Heart left ventricle (tissue), 16 donors: ENCODE measurements at places on chromosomes 11 and 22.

DNA sequence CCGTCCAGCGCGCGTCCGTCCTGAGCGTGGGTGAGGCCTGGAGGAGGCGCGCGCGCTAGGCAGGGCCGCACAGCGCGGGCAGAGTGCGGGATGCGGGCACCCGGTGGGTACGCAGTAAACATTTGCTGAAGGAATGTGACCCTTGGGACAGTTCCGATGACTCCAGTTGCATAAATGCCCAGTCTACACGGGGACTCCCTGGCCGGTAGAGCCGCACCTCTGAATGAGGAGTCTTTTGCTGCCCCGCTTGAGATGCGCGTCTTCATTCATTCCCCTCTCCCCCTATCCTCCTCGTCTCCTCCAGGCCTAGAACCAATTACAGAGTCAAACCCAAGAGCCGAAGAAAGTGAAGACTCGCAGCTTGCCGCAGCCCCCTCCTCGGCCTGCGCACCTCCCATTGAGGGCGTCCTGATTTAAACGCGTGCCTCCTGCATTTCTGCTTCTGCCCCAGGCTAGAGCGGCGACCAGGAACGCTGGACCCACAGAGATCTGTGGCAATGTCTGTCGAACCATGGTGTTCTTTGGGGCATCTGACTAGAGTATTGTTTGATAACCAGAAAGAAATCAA, 729 bp upstream of the CHKB start:
- no peak for DNase-seq

DNA sequence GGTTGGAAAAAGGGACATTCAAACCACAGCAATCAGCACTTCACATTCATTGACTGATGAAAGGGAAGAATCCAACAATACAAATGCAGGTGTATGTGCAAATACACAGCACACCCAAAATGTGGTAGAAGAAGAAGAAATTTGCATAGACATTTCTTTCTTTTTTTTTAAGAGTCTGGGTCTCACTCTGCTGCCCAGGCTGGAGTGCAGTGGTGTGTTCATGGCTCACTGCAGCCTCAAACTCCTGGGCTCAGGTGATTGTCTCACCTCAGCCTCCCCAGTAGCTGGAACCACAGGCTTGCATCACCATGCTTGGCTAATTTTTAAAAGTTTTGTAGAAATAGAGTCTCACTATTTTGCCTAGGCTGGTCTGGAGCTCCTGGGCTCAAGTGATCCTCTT, 21.9 kb downstream of the CARS1 start:
- no peak for DNase-seq

DNA sequence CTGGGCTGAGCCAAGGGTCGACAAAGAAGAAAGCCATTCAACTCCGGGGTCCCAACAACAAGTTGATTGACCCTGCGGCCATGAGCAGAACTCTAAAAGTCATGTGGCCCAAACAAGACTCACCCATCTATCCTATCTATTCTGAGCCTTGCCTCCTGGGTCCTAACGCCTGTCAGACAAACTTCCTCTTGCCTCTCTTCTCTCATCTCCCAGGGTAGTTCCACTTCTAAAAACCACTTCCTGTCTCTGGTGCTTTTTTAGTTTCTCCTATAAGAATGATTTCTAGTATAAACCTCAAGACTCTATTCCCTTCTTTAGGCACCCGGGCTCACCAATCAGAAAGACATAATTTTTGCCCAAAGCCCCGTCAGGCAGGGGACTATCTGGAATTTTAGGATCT, 530.2 kb downstream of the DLG2 start:
- DNase-seq = no peak

DNA sequence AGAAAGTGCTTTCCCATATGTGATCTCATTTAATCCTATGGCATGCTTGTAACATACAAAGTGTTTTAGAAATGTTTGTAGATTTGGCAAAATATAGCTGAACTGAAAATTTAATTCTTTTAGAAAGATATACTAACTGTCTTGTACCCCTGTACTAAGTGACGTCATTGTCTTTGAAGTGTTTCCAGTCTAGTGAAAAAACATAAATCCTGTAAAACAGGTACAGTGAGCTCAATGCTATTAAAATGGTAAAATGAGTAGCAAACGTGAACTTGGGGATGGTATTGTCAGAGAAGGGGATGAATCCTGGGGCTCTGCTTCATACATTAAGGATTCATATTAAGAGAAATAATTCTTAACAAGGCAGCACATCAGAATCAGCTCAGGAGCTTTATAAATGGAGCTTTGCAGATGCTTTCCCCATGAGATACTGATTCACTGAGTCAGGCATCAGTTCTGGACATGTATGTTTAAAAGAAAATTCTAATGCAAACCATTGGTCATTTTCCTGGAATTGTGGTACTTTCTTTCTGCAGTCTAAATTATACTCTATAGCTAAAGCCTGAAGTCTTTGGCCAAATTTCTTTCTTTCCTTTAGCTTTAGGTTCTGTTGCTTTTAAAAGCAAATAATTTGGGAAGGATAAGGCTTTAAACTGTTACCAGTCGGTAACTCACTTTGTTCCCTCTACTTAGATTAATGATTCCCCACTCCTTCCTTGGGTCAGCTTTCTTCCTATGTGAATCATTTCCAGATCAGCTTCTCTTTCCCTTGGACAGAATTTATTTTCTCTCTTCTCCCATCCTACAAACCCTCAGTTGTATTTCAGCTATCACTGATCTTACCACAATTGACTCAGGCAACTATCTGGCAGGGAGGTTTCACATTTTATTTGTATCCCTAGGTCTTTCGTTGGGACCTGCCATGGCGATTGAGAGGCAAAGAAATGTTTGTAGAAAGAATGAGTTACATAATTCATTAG, 57.5 kb upstream of the DDI1 start:
- no peak for DNase-seq

- DNase-seq = no peak
Measured at GRCh38 chr22:49519117-49519737, 308.4 kb downstream of the BRD1 start.

DNA sequence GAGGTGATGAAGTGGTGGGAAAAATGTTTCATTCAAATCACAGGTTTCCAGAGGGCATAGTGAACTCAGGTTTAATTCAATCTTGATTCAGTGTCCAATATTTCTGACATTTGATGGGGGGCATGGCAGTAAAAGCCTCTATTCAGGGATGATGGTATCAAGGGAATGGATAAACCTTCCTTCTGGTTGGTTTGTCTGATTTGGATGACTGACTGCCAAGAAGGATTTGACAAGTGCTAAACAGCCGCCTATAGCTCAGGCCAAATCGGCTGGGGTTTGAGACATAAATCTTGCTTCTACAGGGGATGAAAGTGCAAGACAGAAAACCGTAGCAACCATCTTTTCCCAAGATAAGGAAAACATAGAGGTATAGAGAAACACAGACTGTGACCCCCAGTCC, 121.8 kb upstream of the C11orf87 start:
- DNase-seq = no peak

DNA sequence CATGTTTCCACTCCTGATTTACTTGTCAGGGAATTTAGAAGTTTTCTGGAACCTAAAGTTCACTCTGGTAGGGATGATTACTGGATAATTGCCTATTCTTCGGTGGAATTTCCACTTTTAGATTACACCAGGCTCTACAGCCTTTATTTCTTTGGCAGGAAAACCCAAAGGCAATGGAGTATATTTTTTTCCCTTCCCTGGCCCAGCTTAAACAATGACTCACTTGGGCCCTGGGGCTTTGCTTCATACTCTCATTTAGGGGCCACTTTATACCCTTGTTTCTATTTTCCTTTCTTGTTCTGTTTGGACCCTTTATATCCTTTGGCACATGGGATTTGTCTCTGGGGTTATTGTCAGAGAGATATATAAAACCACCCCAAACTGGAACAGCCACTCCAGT, 114.7 kb downstream of the CSTPP1 start:
- no peak for DNase-seq

- DNase-seq = no peak
Measured at GRCh38 chr11:130706572-130706971, 209.7 kb downstream of the SNX19 start.

- DNase-seq = no peak
Measured at GRCh38 chr11:85709941-85710702, 24.1 kb upstream of the CCDC89 start.

GRCh38 chr11:35629914-35630313, 11.7 kb downstream of the FJX1 start:
- no peak for DNase-seq

- no peak for DNase-seq
Measured at GRCh38 chr11:16000065-16000464, 356.3 kb downstream of the SOX6 start.

DNA sequence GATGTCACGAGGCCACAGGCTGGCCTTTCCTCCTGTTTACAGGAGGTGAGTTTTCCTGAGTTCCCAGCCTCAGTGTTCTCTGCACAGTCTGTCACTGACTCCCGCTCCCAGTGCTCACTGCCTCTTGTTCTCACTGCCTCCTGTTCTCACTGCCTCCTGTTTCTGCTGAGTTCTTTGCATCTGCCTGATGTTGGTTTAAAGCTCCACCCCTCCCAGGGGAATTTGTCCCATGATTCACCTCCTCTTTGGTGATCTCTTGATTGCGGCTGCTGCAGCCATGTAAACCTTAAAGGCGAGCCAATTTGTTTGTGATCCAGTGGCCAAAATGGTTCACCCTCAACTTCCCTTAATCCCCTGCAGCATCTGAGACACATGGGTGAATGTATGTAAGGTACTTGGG, 6.0 kb upstream of the TUBA8 start:
- DNase-seq = no peak

DNA sequence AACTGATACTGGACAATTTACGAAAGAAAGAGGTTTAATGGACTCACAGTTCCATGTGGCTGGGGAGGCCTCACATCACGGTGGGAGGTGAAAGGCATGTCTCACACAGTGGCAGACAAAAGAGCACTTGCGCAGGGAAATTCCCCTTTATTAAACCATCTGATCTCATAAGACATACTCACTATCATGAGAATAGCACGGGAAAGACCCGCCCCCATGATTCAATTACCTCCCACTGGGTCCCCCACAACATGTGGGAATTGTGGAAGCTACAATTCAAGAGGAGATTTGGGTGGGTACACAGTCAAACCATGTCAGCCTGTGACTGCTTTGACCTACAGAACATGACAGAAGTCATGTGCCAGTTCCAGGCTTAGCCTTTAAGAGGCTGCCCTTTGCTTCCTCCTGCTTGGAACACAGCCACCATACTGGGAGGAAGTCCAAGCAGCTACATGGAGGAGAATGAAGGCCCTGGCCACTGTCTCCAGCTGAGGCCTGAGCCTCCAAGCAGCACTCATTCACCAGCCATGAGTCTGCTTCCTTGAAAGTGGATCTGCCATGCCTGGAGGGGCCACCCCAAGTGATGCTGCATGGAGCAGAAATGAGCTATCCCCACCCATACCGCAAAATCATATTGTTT, 10.9 kb upstream of the GAL start:
- no peak for DNase-seq

DNA sequence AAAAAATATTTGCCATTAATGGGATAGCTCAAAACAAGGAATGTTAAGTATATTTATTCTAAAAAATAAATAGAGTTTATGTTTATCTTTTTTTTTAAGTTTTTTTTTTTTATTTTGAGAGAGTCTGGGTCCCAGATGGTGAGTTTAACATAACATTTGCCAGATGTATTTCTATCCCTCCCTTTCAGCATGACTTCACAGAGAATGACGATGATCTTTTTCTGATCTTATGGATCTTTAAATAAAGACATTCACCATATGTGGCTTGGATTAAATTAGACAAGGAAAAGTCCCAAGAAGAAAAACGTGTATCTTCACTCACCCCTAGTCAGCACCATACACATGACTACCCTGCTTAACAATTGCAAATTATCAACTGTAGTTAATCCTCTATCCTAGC, 839.8 kb upstream of the CNTN5 start:
- DNase-seq = no peak

- no peak for DNase-seq
Measured at GRCh38 chr11:88779577-88779976, 286.2 kb downstream of the GRM5 start.

DNA sequence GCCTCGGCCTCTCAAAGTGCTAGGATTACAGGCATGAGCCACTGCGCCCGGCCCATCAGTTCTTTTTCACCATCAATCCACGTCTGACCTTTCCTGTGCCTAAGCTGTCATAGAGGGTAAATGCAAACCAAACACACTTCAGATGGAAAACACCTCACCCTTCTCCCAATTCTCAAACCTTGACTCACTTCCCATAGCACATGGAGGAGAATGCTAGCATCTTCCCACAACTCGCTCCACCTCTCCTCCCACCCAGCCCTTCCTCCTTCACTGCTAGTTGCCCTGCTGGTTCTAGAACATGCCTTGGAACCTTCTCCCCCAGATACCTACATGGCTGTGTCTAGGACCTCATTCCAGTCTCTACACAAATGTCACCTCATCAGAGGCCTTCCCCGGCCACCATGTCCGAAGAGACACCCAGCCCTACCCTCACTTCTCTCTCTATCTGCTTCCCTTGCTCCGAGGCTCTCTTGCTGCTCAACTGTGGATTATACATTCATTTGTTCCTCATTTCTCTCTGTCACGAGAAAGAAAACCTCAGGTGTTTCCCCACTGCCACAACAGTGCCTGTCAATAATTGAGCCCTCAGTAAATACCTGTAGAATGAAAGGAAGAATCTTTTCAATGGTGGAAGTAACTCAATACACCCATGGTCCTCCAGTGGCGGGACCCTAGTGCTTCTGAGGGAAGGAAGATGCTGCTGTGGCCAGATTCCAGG, 21.3 kb upstream of the NCF4 start:
- DNase-seq = no peak

- DNase-seq = no peak
Measured at GRCh38 chr11:72842126-72842525, 27.9 kb downstream of the ATG16L2 start.

DNA sequence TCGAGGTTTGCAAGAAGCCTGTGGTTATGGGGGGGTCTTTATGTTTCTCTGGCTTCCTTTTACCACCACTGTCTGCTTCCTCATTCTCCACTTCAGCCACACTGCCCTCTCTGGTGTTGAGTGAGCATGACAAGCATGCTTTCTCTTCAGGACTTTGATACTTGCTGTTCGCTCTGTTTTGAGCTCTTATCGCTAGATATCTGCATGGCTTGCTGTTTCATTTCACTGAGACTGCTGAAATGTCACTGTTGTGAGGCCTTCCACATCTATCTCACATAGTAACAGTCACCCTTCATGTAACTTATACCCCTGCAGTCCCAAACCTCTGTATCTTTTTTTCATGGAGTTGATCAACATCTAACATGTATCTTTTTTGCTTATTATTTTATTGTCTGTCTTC, 59.8 kb downstream of the TMEM135 start:
- DNase-seq = peak; percentile 26

DNA sequence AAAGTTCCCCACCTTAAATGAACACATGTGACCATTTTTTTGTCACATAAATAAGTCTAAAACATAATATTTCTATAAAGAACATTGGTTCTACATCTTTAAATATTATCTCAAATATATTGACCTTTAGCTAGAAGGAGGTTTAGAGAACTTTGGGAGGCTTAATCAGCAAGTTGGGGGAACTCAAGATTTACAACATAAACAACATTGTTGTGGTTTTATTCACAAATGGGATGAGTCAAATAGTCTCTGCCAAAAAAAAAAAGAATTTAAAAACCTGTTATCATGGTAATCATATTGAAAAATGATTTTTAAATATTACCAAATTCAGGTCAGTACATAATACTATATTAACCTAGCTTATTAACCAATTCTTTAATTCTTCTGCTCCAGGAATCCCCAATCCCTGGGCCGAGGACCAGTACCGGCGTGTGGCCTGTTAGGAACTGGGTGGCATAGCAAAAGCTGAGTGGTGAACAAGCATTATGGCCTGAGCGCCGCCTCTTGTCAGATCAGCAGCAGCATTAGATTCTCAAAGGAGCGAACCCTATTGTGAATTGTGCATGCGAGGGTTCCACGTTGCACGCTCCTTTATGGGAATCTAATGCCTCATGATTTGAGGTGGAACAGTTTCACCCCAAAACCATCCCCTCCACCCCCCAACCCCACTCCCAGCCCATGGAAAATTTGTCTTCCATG, 98.2 kb downstream of the RDX start:
- no peak for DNase-seq
